ENCODE measurements at places on chromosomes 1 and 21.

- no peak for DNase-seq
Measured at GRCh38 chr1:99456536-99456935, 189.4 kb upstream of the PALMD start.

GRCh38 chr1:25090707-25091422 is 141.4 kb downstream of the SYF2 start:
- peak; percentile 36 for DNase-seq

DNA sequence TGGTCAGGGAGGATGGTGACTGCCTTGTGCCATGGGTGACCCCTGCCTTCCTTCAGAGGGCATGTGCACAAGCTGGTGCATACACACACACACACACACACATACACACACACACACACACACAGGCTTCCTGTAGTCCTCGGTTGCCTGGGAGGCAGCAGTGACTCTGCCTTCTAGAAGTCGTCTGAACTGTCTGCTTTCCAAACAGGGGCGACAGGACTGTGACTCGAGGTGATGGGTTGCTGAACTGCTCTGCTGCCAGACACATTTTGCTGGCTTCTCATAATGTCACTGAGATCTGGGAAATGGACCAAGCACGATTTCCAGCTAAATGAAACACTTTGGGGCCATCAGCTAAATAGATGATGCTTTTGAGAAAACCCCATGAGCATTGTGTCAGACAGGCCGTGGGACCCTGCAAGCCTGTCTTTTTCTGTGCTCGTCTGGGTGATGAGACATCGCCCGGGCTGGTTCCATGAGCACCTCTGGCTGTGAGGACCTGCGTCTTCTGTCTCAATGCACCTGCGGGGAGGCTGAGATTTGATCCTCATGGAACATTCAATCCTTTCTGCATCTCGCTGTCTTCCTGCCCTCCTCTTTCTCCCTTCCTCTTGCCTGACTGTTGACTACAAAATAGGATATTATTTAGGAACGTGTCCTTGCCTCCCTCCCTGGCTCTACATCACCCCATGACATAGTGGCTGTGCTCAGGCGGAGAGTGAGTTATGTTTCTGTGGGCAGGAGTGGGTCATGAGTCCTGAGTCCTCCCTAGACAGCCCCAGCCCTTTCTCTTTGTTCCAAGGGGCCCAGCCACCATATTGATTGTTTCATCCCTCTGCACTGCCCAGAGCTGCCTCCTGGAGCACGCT is 436.8 kb downstream of the CAMTA1 start:
- DNase-seq = no peak

GRCh38 chr1:90381598-90381997 is 335.5 kb downstream of the BARHL2 start:
- no peak for DNase-seq

DNA sequence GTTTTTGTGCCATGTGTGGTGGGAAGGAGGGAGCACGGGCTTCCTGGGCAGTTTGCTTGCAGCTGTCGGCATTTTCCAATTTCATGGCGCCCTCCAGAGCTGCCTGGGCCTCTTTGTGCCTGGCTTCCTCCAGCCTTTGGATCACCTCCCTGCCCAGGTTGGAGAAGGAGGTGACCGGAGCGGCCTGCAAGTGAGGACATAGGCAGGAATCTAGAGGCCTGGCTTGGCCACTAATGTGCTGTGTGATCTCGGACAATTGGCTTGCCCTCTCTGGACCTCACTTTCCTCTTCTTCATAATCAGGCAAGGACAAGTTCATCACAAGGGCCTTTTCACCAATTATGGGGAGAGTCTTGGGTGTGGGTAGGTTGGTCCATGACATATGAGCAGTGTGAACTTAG is 245.1 kb downstream of the MATN1 start:
- DNase-seq = no peak

- no peak for DNase-seq
Measured at GRCh38 chr1:7113822-7114221, 328.6 kb downstream of the CAMTA1 start.

GRCh38 chr1:183918589-183918988 is 113.7 kb downstream of the RGL1 start:
- DNase-seq = no peak

DNA sequence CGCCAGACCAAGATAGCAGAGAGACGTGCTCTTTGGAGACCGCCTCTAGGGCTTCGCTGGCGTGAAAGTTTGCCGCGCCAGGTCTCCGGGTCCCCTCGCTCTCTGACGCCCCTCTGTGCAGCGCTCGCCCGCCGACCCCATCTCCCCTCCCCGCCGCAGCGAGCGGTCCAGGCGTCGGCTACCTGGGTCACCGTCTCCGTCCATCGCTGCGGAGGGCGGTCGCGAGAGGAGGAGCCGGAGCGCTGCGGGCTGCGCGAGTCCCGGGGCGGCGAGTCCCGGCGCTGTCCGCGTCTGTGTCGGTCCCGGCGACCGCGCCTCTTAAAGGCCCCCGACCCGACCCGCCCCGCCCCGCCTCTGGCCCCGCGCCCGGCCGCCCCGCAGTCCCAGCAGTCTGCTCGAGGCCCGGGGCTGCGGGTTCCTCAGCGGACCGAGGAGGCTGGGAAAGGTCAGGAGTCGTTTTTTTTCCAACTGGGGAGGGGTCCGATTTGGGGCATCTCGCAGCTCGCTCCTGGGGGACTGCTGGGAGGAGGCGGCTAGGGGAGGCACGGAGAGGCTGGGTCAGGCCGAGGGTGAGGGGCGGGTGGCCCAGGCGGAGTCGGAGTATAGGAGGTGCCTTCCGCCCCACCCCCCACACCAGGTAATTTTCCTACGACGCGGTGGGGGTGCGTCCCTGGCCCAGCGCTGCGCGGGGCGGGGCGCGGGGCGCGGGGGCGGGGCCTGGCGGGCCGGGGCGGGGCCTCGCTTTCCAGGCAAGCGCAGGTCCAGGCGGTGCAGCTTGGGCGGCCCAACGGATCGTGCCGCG is at the start of the genes FBXO2 and FBXO44:
TSS of gene FBXO2 (minus strand) at position 293 of the 802 bp plus-strand sequence. CDS start at position 204, 89 bp downstream.
TSS of gene FBXO44 (plus strand) at position 741 of the 802 bp plus-strand sequence. CDS start 959 bp downstream, outside the sequence.
- no peak for DNase-seq

DNA sequence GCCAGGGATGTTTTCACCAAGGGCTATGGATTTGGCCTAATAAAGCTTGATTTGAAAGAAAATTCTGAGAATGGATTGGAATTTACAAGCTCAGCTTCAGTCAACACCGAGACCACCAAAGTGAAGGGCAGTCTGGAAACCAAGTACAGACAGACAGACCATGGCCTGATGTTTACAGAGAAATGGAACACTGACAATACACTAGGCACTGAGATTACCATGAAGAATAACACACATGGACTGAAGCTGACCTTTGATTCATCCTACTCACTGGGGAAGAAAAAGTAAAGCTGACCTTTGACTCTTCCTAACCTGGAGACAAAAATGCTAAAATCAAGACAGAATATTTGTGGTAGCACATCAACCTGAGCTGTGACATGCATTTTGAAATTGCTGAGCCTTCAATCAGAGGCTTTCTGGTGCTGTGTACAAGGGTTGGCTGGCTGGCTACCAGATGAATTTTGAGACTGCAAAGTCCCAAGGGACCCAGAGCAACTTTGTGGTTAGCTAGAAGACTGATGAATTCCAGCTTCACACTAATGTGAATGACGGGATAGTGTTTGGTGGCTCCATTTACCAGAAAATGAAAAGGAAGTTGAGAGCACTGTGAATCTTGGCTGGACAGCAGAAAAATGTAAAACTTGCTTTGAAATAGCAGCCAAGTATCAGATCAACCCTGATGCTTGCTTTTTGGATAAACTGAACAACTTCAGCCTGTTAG is 190.4 kb upstream of the KCTD3 start:
- DNase-seq = no peak

DNA sequence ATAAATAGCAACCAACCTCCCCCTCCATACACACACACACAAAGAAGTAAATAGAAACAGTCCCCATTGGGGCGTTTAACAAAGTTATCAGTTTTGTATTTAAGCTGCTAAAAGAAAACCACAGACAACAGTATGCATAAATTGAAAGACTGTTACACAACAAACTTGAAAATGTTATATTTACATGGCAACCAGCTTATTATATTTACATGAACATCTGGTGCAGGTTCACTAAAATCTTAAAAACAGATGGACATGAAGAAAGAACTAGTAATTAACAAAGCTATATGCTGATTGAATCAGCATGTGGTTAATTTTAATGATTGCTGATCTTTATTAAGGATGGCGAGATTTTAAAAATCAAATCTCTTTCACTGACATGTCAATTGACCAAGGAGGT is 384.7 kb downstream of the LRRIQ3 start:
- no peak for DNase-seq

DNA sequence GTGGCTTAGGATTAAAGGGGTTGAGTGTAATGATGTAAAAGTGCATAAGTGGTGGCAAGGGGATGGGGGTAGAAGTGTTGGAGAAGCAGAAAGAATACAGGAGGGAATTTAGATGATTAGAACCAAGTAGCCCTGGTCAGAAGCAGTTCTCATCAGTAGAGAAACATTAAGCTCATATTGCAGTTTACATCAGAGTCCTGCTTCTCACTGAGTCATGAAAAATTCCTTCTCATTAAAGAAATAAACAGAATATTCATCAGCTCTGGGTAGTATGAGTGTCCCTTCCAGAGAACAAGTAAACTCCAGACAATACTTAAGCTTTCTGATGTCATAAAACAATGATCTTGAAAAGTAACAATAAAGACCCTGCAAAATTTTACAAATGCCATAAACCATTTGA is 36.5 kb downstream of the LRRIQ3 start:
- no peak for DNase-seq

- no peak for DNase-seq
Measured at GRCh38 chr1:3168678-3169077, 99.7 kb downstream of the PRDM16 start.

- no peak for DNase-seq
Measured at GRCh38 chr21:34215911-34216717, 142.7 kb downstream of the MRPS6 start.

DNA sequence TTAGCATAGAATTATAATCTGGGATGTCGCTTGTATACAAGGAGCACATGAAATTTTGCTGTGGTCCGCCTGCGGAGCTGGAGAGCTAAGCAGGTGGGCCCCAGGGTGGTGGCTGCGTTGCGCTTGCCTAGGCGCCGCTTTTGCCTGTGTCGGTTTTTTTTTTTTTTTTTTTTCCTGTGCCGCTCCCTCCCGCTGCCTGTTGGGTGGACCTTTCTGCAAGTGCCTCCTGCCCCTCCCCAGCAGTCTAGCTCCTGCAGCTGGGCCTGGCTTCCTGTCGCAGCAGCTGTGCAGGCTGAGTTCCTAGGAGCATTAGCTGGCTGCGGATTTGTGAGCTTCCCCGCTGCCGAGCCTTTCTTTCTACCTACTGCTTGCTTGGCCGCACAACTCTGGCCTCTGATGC is 20.6 kb downstream of the PYHIN1 start:
- no peak for DNase-seq

DNA sequence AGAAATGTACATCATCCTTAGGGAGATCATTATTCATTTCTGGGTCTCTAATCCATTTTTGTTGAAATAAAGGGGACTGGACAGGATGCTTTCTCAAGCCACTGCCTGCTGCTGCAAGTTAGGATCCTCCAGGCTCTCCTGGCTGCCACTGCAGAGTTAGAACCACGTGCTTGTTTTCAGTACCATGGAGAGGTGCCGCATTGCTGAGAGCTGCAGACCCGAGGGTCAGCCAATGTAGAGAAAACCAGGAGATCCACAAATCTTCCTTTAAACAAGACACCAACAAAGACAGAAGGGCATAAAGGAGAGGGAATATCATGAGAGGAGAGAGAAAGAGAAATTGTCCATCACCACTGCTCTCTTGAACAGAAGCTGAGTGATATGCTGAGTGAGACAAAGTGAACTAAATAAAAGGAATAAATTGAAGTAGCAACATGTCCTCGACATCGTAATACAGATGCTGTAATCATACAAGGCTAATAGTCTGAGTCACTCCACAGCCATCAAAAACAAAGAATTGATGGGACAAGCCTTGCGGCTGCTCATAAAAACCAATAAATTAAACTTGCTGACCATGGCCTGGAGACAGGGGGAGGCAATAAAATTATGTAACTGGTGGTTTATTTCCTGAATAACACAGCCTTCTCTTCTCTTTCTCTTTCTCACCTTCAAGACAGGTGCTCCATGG is 255.7 kb downstream of the OMA1 start:
- DNase-seq = peak; percentile 6

- DNase-seq = no peak
Measured at GRCh38 chr1:91124989-91125417, 103.2 kb upstream of the ZNF644 start.

DNA sequence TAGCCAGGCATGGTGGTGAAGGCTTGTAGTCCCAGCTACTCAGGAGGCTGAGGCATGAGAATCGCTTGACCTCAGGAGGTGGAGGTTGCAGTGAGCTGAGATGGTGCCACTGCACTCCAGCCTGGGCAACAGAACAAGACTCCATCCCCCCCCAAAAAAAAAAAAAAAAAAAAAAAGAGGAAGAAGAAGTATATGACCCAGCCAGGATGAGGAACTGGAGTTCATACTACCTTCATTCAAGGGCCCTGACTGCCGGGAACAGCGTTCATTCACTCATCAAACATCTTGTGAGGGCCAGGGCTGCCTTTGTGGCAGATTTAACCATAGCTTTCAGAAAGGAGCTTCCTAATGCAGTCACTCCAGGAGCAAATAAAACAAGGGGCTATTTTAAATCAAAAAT is 127.6 kb downstream of the MRPS6 start:
- DNase-seq = no peak

DNA sequence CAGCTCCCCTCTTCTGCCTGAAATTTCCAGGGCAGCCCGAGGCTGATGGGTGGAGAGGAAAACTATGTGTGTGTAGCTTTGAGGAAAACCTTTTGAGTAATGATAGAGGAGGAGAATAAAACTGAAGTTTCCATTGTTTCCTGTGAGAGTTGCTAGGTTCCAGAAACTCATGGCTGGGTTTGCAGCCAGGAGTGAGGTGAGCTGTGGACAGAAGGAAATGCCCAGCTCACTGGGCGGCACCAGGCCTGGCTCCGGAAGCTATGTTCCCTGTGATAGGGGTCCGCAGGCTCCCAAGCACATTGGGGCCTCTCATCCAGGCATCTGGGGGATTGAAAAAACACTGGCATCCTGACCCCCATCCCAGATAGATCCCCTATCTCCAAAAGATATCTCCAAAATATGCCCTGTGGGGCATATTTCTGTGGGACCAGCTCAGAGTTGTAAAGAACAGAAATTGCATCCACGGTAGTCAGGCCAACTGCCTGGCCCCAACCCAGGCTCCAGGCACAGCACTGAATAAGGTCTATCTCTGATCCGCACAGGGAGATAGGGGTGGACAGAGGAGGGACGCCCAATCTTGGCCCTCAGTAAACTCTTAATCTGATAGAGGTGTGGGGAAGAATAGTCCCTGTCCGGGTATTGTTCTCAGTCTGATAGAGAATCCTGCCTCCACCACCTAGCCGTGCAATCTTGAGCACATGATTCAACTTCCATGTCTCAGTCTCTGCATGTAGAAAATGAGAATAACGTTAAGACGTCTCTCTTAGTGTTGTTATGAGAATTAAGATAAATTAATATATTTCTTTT is 1.8 kb upstream of the HSPG2 start:
- peak; percentile 69 for DNase-seq
